ENCODE measurements at places on chromosomes 6 and 20.

DNA sequence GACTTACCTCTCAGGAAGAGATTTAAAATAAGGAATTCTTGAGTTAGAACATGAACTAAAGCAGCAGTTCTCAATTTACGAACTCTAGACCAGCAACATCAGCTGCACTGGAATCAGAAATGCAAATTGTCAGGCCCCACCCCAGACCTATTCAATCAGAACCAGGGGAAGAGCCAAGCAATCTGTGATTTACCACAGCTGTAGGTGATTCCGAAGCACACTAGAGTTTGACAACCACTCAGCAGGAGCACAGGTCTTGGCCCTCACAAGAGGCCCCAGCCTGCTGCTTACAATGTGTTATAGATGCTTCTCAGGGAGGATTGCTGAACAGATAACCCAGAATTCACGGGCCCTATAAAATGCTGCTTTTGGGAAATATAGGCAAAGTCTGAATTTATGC is 279.2 kb downstream of the PTPRK start:
- DNase-seq: no peak

GRCh38 chr6:126374372-126374771 is 34.5 kb downstream of the CENPW start:
- no peak for DNase-seq

GRCh38 chr6:34098045-34098936 is 47.6 kb downstream of the GRM4 start:
- DNase-seq: no peak

- peak; percentile 96 for DNase-seq
Observed at GRCh38 chr6:43509984-43510826, at the start of gene LRRC73. Gene LRRC73, minus strand, starts transcription at chr6:43510346. Its CDS starts 561 bp downstream, at chr6:43509785.

- DNase-seq: no peak
Observed at GRCh38 chr6:14379568-14379967, 262.0 kb downstream of the CD83 start.

DNA sequence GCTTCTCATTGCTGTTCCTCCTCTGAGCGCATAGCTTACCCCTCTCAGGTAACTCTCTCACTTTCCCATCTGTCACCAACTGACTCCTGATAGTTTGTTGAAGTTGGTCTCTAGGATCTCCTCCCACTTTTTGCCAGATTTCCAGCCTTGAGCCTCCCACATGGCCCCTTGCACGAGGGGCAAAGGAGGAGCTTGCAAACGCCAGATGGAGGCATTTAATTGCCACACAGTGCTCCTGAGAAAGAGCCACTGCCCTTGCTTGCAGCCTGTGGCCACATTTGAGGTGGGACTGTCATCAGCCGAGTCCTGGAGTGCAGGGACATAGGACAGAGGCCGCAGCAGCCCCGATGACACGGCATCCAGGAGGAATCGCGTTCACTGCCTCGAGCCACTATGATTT is 348.7 kb downstream of the SMOC2 start:
- DNase-seq: no peak

- no peak for DNase-seq
Observed at GRCh38 chr6:163782436-163783003, 368.0 kb downstream of the QKI start.

- no peak for DNase-seq
Observed at GRCh38 chr6:16966791-16967469, 134.9 kb upstream of the STMND1 start.

GRCh38 chr6:87702589-87702945 is 534 bp upstream of the AKIRIN2 start:
- no peak for DNase-seq

- peak; percentile 12 for DNase-seq
Observed at GRCh38 chr6:89508755-89509563, 76.0 kb downstream of the ANKRD6 start.

DNA sequence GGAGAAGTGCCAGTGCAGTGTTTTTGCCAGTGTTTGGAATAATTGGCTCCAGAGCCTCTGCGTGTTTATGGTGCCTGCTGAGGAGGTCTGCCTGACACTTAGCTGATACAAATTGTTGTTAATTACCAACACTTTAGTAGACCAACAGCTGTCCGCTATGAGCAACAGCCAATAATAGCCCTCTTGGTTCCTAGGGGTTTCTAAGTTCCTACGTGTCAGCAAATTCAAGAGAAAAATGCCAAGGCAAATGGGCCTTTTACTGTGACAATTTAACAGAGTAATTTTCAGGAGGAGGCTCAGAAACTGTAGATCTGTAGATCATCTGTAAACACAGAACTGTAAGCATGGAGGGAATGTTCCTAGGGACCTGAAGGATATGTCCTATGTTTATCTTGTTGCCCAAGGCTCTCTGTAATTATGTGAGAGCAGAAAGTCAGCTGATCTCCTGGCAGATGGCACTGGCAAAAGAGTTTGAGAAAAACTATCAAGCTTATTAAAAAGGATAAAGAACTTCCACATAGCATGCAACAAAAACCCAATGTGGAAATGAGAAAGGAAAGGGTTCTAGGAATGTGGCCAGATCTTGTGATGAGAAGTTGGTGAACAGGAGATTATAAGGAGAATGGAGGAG is 157.7 kb downstream of the GJA1 start:
- DNase-seq: no peak

GRCh38 chr20:63448031-63448430 is 24.4 kb downstream of the KCNQ2 start:
- DNase-seq: no peak

- no peak for DNase-seq
Observed at GRCh38 chr6:43968110-43968965, 158.9 kb downstream of the MRPL14 start.

- no peak for DNase-seq
Observed at GRCh38 chr20:4332121-4332860, 316.9 kb upstream of the RNF24 start.

DNA sequence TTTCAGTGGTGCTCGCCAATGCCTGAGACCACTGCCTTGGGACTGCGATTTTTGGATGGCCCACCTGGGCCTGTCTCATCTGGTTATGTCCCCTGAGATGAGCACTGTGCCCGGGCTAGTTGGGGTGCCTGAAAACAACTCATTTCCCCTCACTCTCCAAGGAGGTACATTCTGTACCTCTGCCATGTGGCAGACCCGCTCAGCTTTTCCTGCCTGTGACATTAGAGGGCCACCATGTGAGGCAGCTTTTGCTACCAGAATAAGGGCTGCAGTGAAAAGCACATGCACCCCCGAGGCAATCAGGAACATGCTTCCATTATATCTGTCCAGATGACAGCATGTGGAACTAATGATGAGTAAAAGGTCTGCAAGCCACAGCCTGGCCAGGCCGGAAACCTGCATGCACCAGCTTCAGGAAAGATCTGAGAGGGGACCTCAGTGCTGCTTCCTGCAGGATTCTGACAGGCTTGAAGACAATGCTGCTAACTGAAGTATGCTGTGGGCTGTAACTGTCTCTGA is 11.3 kb upstream of the SRSF6 start:
- DNase-seq: no peak

DNA sequence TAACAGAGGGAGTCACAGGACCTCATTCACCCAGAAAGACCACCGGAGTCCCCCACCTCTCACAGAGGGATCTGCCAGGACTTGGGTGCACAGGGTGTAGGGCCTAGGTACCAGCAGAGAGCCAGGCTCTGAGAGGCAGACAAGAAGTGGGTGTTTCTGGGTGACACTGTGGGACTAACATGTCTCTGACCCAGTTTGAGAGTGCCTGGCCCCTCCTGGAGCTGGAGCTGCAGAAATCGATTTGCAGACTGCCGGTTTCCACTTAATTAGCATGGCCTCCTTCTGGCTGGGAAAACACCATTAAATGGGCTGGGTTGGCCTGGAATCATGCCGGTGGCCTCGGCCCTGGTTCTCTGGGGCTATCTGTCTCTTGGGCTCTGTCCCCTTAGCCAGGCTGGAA is 59.2 kb downstream of the PPP1R16B start:
- no peak for DNase-seq

DNA sequence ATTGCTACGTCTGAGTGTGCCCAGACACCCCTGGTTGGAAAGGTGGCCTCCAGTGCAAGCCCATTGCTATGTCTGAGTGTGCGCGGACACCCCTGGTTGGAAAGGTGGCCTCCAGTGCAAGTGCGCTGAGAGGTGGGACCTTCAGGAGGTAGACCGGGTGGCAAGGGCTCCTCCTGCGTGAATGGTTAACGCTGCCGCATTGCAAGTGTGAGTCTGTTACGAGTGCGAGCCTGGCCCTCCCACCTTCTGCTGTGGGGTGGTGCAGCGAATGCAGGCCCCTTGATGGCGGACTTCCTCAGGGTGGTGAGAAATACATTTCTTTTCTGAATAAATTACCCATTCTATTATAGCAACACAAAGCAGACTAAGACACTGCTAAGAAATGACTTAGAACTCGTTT is 208.8 kb downstream of the DLL1 start:
- no peak for DNase-seq

GRCh38 chr6:37741757-37742400 is 44.2 kb upstream of the MDGA1 start:
- DNase-seq: peak; percentile 28

DNA sequence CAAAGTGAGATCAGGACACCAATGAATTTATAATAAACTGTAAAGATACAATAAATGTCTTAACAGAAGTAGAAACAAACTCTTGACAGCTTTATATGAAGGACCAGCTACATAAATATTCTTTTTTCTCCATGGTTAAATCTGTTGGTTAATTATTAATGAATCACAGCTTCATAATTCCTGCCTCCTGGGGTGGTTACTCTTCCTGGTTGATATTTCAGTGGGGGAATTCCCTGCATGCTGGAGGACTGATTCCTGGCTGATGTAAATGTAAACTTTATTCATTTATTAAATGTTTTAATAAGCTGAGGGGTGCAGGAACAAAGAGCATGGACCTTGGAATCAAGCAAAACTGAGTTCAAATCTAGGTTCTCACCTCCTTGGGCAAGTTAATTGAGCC is 16.2 kb upstream of the RCAN2 start:
- no peak for DNase-seq

DNA sequence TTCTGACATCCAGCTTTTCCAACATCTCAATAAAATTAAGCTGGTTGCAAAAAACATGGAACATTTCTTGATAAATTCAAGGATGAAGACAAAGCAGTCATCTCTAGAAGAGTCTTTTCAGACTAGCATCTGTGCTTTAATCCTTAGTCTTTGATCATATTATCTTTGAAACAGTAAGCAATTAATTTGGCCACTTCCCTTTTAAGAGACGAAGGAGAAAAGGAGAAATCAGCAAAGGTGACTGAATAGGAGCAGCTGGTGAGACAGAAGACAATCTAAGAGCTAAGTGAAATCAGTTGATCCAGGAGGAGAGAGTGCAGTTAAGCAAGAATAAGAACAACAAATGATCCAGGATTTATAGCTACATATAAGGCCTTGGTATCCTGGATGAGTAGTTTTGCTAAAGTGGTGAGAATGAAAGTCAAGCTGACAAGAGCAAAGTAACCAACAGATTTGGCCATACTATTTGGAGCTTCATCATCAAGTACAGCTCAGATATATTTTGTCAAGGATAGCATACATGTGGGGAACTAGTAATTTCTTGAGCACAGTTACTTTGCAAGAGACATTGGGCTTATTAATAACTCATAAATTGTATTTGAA is 215.5 kb downstream of the ADGB start:
- no peak for DNase-seq

DNA sequence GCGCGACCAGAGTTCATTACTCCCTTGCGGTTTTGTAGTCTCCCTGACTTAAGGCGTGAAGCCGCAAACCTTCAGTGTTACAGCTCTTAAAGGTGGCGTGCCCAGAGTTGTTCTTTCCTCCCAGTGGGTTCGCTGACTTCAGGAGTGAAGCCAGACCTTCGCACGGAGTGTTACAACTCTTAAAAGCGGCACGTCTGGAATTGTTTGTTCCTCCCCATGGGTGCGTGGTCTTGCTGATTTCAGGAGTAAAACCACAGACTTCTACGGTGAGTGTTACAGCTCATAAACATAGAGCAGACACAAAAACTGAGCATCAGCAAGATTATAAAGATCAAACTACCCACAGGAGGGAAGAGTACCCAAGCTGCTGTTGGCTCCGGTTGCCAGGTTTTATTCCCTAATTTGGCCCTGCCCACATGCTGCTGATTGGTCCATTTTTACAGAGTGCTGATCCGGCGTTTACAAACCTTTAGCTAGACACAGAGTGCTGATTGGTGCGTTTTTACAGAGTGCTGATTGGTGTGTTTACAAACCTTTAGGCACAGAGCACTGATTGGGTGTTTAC is 10.4 kb downstream of the TMEM14C start:
- DNase-seq: peak; percentile 8

DNA sequence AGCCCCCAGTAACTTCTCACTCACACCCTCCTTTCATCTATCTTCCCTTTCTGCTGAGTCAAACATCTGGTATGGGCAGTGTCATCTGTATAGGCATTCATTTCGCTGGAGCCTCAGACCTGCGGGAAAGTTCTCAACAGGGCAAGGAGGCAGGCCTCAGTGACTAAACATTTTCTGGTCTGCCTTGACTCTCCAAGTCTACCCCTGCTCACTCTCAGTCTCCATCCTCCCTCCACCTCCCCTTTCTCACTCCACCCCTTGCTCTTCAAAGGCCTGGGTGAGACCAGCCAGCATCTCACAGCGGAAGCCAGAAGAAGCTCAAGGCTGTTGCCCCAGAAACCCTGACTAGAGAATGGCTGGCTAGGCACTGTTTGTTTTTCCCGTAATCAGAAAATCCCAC is 105.0 kb upstream of the BEND6 start:
- no peak for DNase-seq

GRCh38 chr20:2899243-2899642 is 26.0 kb downstream of the PTPRA start:
- no peak for DNase-seq

GRCh38 chr6:17097982-17098381 is 3.9 kb upstream of the STMND1 start:
- no peak for DNase-seq

- no peak for DNase-seq
Observed at GRCh38 chr6:167097770-167098169, 25.1 kb upstream of the CCR6 start.
